ENCODE measurements at places on chromosomes 13 and 19.
A peak's percentile ranks its signal among the peaks of the same experiment; 100 is the strongest.

GRCh38 chr13:25771641-25772478 is 280.0 kb downstream of the SHISA2 start:
- no peak for DNase-seq

DNA sequence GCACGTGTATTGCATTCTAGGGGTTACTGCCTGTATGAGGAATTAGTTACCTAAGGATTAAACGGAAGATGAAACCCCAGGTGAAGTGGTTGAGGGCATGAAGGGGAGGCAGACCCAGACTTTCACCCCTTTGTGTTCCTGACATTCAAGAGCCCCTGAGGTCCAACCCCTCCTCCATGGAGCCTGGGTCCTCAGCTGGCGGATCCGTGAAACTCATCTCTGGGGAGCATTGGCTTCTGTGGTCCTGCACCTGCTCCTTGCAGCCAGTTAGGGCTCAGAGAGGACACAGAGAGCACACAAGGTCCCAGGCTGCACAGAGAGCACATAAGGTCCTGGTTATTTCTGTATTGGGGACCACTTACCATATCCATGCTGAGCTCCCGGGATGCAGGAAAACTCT is 7.0 kb upstream of the LILRA1 start:
- no peak for DNase-seq

GRCh38 chr19:49318296-49318695 is 6.7 kb downstream of the SLC6A16 start:
- no peak for DNase-seq

GRCh38 chr13:98675066-98675465 is 77.4 kb downstream of the SLC15A1 start:
- no peak for DNase-seq

DNA sequence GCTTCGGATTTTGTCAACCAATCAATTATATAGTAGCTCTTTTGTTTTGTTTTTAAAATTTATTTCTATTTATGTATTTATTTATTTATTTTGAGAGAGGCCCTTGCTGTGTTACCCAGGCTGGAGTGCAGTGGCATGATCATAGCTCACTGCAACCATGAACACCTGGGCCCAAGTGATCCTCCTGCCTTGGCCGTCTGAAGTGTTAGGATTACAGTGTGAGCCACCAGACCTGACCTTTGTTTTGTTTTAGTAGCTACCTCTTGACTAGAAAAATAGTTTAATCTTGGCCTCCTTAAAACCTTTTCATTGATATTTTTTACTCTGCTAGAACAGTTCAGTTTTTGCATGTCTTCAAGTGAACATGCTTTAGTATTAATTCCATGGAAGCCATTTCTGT is 15.1 kb downstream of the GARRE1 start:
- DNase-seq: no peak

DNA sequence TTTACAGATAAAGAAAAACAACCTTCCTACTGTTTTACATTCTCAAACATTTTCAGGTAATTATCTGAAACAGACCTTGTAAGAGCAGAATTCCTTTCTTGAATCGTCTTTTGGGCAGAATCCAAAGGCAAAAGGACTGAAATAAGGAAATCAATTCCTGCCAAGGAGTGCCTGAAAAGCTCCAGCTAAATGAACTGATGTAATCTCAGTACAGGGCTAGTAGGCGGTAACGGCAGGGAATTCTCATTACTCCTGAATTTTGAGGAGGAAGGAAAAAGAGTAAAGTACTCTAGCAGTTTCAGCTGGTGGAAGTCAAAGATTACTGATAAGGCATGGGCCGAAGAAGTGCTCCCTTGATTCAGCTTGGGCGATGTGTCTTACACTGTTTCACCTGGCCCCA is 168.4 kb downstream of the PCDH9 start:
- DNase-seq: peak; percentile 39

All from head of caudate nucleus (tissue), 42 donors.